A549 treated with Hydrocortisone at 1 μM for 4 hours (cell line): ENCODE measurements at places on chromosomes 7 and 10. TPM values are rescaled to one million over a fixed set of nuclear protein-coding genes. Genes with fewer than 3 reads are reported as not detected.

ABCC2 gene
- 111 to 137 TPM (median 117 TPM) in 5 replicates for total RNA-seq

HYAL4 gene
- not detected in 5 replicates for total RNA-seq

IL2RA gene
- not detected in 5 replicates for total RNA-seq

CYP3A4 gene
- 0.07 to 0.15 TPM in 2 of 5 replicates, not detected in the others for total RNA-seq

FAM180A gene
- 0.06 to 0.13 TPM in 2 of 5 replicates, not detected in the others for total RNA-seq

RAMP3 gene
- total RNA-seq = not detected in 5 replicates

ADIRF gene
- 0.15 to 0.22 TPM in 2 of 5 replicates, not detected in the others for total RNA-seq

JAKMIP3 gene
- total RNA-seq = 0.98 to 1.2 TPM (median 1.1 TPM) in 5 replicates

NOC3L gene
- 20.1 to 32.9 TPM (median 22.7 TPM) in 5 replicates for total RNA-seq
